ENCODE measurements at places on chromosomes 4 and X.

GRCh38 chr4:7968262-7968896 lies 28.7 kb upstream of the AFAP1 start:
- DNase-seq: no peak

- DNase-seq: no peak
Observed at GRCh38 chrX:134669378-134670098, 11.3 kb upstream of the PLAC1 start.

GRCh38 chr4:41160856-41161255 lies 53.5 kb downstream of the APBB2 start:
- no peak for DNase-seq

DNA sequence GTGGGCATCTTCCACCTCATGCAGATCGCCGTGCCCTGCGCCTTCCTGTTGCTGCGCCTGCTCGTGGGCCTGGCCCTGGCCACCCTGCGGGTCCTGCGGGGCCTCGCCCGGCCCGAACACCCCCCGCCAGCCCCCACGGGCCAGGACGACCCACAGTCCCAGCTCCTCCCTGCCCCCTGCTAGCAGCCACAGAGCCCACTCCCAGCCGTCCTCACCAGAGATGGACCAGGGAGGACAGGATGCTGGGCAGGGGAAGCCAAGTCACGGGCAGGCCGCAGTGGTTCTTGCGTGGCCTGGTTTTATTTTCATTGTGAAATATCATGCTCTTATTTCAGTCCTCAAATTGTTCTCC lies 15.1 kb downstream of the DGKQ start:
- no peak for DNase-seq

GRCh38 chr4:46820154-46820553 lies 88.9 kb downstream of the COX7B2 start:
- DNase-seq: no peak

DNA sequence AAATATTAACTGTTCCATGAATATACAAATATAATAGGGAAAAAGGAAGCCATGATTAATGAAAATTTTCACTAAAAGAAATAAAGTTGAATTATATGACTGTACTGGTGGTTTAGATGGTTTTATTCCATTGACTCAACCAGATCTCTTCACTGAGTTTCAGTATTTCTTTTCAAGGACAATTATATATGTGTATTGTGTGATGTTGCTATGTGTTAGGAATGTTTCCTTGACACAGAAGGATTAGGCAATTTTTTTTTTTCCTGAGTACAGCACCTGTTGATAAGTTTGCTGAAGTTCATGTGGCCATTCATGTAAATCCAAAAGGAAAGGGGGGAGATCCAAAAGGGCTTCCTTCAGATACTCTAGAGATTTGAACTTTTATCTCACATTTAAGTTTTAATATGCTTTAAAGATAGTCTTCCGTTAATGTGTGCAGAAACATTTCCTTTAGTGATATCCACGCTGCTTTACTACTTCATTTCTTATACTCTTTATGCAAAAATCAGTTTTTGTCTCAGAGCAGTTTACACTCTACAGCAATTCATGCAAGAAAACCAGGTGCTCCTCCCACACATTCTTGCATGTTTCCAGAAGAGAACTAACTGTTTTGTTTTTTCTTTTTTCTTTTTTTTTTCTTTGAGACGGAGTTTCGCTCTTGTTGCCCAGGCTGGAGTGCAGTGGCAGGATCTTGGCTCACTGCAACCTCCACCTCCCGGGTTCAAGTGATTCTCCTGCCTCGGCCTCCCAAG lies 249.1 kb downstream of the RPA4 start:
- DNase-seq: no peak

DNA sequence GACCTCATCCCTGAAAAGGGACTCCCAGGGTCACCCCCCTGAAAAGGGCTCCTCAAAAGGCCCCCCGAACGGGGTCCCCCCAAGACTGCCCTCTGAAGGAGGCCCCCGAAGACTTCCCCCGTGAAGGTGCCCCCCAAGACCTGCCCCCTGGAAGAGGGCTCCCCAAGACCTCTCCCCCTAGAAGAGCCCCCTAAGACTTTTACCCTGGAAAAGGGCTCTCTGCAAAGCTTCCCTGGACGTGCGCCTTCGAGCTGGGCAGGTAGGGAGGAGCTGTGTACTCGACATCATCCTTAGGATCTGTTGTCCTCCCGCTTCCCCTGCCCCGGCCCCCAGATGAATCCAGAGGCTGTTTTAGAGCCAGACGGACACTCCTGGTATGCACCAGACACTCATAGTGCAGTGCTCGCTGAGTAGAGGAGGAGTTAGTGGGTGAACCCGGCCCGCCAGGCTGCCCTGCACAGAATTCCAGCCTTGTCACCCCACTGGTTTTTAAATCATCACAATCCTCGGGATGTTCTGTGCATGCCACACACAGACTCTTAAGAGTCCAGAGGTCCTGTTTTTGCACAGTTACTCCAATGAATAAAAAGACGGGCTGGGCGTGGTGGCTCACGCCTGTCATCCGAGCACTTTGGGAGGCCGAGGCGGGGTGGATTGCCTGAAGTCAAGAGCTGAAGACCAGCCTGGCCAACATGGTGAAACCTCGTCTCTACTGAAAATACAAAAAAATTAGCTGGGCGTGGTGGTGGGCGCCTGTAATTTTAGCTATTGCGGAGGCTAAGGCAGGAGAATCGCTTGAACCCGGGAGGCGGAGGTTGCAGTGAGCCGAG lies 5.7 kb upstream of the SLC25A6 start:
- DNase-seq: no peak

GRCh38 chr4:170025523-170026252 lies 507 bp downstream of the MFAP3L start:
- no peak for DNase-seq

DNA sequence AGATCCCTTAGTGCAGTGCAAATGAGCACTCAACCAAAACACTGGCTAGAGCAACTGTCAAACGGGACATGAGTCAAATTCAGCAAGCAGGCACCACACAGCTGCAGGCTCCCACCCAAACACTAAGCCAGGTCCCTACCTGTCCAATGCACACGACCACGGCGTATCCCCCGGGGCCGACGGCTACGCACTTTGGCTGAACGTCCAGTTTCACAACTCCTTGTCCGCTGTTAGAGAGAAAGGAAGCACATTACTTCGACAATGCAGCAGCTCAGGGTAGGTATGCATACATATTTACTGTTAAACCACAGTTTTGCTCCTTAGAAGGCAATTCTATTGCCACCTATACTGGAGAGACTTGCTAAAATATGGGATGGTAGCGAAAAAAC lies 35.4 kb downstream of the WDR1 start:
- DNase-seq: no peak

GRCh38 chrX:19954335-19955096 lies 36.3 kb downstream of the BCLAF3 start:
- no peak for DNase-seq

GRCh38 chr4:153764601-153765368 lies 5.0 kb upstream of the RNF175 start:
- DNase-seq: no peak

GRCh38 chr4:122329876-122330565 lies 48.8 kb upstream of the ADAD1 start:
- no peak for DNase-seq

GRCh38 chr4:25827897-25828296 lies 34.9 kb downstream of the SEL1L3 start:
- DNase-seq: no peak

- DNase-seq: no peak
Observed at GRCh38 chr4:37392521-37393255, 148.1 kb downstream of the NWD2 start.

- no peak for DNase-seq
Observed at GRCh38 chrX:135410861-135411627, 10.7 kb upstream of the SMIM10L2A start.

GRCh38 chrX:38929966-38930421 lies 128.7 kb downstream of the MID1IP1 start:
- DNase-seq: no peak

- DNase-seq: no peak
Observed at GRCh38 chr4:151438154-151438553, 29.2 kb downstream of the FHIP1A start.

GRCh38 chr4:18057821-18058533 lies 36.4 kb upstream of the LCORL start:
- no peak for DNase-seq

- DNase-seq: no peak
Observed at GRCh38 chr4:99833756-99834155, 17.1 kb downstream of the DAPP1 start.

DNA sequence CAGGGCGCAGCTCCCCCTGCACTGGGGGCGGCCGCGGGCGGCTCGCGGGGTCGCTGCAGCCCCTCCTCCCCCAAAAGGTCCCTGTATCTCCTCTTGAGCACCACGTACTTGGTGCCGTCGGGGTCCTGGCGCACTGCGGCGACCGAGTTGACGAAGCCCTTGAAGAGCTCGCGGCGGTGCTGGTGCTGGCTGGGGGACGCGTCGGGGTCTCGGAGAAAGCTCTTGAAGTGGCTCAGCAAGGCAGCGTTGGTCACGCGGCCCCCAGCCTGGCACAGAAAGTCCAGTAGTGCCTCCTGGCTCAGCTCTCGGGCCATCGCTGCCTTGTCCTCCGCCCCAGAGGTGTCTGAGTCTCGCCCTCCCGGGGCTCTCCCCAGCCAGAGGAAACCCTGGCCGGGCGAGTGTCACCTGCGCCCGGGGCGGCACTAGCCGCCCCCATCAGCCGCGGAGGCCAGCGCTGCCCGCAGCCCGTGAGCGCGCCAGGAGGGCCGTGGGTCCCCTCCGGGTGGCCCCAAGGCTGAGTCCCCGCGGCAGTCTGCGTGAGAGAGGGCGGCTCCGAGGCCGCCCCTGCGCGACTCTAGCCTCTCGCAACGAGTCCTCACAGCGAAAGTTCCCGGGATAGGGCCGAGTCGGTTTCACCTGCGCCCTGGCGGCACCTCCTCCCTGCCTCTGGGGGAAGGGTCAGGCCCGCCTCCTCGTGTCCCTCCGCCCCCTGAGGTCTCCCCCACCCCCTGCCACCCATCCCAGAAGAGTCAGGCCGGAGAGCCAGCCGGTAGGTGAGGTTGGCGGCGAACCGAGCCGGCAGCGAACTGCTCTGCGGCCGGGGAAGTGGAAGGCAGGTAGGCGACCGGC lies at the start of gene SOWAHB:
Gene SOWAHB (minus strand): TSS at position 609 of the 849 bp plus-strand sequence. CDS start 295 bp downstream, at position 314.
- no peak for DNase-seq

DNA sequence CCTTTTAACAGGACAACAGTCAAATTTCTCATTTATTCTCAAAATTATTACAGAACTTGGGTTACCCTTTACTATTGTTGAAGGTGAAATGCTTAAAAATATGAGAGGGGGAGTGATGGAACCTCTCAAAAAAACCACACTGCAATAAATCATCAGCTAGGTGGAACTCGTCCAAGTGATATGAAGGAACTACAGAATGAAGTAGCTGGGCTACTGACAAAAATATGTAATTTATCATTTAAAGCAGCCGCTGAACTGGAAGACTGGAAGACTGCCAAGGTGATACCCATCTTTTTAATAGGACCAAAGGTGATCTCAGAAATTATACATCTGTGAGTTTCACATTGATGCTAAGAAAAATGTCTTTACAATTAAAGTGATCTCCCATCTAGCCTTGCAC lies 597.7 kb upstream of the TENM3 start:
- DNase-seq: no peak

- DNase-seq: no peak
Observed at GRCh38 chr4:153063490-153063889, 127.4 kb downstream of the FHDC1 start.

GRCh38 chrX:68703846-68704245 lies 56.4 kb downstream of the STARD8 start:
- peak; percentile 15 for DNase-seq

GRCh38 chrX:11185861-11186260 lies 74.7 kb downstream of the HCCS start:
- no peak for DNase-seq

DNA sequence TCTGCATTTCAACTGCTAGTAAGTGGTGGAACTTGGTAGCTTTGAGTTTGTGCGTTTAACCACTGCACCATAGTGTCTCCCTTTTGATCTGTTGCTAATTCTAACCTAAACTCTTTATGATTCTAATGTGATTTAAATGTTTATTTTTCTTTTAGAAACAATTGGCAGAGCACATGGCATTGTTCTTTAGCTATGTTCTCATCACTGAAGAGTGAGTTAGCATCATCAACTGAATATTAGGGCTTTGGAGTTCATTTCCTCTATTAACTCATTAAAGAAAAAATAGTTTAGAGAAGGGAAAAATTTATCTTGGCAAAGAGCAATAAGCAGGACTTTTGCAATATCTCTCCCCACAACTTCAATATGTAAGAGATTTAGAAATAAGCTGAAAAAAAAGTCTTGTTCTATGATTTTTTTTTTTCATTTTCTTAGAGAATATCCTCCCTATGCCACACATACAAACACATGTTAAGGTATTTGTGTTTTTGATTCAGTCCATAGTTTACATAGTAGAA lies 25.7 kb downstream of the CPEB2 start:
- DNase-seq: no peak

DNA sequence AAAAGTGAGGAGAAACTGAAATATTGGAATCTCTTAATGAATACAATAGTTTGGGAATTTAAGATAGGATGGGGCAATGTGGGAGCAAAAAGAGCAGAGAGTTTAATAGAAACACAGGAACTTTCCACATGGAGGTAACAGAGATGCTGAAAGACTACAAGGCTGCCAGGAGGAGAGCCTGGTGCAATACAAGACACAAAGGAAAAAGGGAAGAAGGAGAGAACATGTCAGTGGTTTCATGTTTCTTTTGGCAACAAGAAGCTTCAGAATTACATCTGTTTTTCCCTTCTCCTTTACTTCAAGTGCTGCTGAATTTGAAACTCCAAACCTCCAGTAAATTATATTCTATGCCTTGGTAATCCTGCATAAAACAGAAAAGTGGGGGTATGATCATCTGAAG lies 474.3 kb downstream of the FAT4 start:
- no peak for DNase-seq

DNA sequence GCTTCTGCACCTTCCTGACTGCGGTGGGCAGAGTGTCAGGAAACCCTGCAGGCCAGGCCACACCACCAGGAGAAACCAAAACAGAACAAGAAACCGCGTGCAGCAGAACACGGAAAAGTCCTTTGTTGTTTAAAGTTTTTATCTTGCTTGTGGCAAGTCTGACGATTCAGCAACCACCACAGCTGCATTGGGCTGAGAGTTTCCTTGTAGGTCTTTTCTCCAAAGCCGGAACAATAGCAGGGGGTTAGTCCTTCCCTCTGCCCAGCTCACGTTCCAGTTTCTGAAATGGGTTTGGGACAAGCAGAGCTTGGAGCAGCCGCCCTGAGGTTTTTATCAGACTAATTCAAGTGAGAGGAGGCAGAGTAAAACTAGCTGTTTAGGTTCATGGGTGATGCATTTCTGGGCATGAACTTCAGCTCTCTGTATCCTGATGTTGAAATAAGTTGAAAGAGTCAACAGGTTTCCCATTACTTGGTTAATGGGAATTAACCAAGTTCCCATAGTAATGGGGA lies 216.9 kb downstream of the PTTG2 start:
- DNase-seq: peak; percentile 93

DNA sequence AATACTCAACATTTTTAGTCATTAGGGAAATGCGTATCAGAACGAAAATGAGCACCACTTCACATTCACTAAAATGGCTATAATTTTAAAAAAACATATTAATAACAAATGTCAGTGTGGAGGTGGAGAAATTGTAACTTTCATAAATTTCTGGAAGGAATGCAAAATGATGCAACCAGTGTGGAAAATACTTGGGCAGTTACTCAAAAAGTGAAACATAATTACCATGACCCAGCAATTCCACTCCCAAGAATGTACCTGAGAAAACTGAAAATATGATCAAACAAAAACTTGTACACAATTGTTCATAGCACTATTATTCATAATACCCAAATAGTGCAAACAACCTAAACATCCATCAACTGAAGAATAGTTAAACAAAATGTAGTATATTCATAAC lies 76.1 kb upstream of the FAM241A start:
- DNase-seq: no peak

- no peak for DNase-seq
Observed at GRCh38 chrX:572538-573124, 58.0 kb upstream of the SHOX start.

- DNase-seq: no peak
Observed at GRCh38 chr4:150211799-150212445, 133.7 kb downstream of the DCLK2 start.

Data from GF-D8 (cell line).